Type B pancreatic cell (in vitro differentiated cells): ENCODE measurements at places on chromosomes 5 and 9. TPM values are rescaled to one million over a fixed set of nuclear protein-coding genes. Genes with fewer than 3 reads are reported as not detected.

PLPP7 gene
- 0.50 and 3.1 TPM in 2 replicates for total RNA-seq

TLX3 gene
- total RNA-seq = 2.1 and 7.8 TPM in 2 replicates

SLC1A3 gene
- 15.3 and 93.2 TPM in 2 replicates for total RNA-seq

OTULIN gene
- 24.4 and 31.1 TPM in 2 replicates for total RNA-seq

GDA gene
- total RNA-seq = 8.0 and 13.4 TPM in 2 replicates

PHYHD1 gene
- 10.0 and 14.3 TPM in 2 replicates for total RNA-seq

GRCh38 chr9:20568400-20568799 lies 53.9 kb downstream of the MLLT3 start:
- no peak for DNase-seq

- no peak for DNase-seq
These were observed 298.5 kb upstream of the PCSK5 start for GRCh38 chr9:75591972-75592371.

GRCh38 chr9:115548609-115549260 lies 430.8 kb upstream of the TNC start:
- DNase-seq = no peak

DNA sequence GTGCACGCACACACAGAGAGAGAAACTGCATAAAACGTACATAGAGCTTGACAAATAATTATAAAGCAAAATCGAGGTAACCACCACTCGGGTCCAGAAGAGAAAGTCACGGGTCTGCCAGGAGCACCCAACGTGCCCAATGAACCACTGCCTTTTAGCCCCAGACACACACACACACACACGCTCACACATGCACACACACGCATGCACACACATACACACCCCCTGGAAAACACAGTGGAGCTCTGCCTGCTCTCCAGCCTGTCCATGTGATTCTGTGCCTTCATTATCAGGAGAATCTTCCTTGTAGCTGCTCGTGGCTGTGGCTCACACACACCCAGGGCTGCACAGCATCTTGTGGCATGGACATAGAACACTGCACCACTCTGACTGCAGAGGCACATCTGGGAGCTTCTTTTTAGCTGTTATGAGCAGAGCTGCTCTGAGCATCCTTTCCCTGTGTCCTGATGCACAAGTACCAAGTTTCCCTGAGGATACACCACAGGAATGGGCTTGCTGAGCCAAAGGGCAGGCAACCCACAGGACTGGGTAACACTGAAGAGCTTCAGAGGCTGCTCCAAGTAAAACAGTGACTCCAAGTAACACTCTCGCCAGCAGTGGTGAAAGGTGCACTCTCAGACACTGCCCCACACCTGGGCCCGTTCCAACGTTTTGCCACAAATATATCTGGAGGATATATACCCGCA lies 58.9 kb downstream of the CAMSAP1 start:
- no peak for DNase-seq

DNA sequence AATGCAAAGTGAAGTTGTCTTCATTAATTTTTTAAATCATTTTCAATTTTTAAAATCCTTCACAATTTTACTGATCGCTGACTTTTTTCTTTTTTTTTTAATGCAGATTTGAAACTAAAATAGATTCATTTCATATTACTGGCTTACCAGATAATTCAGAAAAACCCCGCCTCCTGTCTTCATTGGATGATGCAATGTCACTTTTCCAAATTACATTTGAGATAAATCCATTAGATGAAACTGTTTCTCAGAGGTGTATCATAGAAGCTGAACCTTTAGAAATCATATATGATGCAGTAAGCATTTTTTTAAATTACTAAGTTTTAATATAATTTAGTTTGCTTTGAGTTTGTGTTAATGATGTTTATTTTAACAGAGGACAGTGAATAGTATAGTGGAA lies 60.6 kb downstream of the VPS13A start:
- no peak for DNase-seq

DNA sequence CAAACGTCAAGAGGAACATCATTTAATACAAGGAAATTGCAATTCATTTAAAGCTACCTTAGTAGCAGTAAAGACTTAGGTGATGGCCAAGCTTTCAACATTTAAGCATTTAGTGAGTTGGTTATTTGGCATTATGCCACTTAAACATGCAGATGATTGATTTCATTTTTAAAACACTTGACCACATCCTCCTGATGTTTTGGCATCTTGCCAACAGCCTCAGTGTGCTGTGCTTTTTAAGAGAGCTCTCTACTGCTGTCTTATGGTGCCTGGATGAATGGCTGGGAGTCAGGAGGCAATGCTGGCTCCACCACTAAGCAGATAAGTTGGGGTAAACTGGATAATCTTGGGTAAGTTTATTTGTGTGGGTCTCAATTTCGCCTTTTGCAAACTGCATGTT lies 364.5 kb downstream of the MAN2A1 start:
- DNase-seq = no peak

- no peak for DNase-seq
These were observed 8.5 kb downstream of the NEK6 start for GRCh38 chr9:124266139-124266825.

DNA sequence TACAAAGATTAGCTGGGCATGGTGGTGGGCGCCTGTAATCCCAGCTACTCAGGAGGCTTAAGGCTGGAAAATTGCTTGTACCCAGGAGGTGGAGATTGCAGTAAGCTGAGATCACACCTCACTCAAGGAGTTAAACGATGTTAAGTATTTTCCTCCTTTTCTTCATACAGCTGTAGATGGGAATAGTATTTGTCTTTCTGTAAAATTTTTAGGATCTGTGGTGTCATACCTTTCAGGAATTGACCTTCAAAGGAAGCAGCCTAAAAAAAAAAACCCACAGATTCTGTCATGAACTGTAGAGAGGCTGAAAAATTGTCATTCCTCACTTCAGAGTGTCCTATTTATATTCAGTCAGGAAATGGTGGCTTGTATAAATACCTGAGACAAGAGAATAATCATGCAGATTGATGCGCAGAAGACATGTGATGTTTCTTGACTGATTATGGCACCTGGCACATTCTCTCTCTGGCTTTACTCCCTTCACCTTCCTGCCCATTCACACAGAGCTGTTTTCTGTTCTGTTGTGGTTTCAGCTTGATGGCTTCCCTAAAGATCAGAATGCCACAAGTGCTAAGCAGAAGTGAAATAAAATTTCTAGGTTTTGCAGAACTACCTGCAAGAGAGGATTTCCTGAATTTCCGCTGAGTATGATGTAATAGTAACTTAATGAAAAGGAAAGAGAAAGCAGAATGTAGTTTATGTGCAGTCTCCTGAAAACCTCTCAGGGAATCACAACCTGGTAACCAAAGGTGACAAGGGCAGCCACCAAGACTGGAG lies 3.8 kb downstream of the IFNA1 start:
- DNase-seq = no peak

- no peak for DNase-seq
These were observed 3.6 kb upstream of the TRIM41 start for GRCh38 chr5:181219262-181220177.

DNA sequence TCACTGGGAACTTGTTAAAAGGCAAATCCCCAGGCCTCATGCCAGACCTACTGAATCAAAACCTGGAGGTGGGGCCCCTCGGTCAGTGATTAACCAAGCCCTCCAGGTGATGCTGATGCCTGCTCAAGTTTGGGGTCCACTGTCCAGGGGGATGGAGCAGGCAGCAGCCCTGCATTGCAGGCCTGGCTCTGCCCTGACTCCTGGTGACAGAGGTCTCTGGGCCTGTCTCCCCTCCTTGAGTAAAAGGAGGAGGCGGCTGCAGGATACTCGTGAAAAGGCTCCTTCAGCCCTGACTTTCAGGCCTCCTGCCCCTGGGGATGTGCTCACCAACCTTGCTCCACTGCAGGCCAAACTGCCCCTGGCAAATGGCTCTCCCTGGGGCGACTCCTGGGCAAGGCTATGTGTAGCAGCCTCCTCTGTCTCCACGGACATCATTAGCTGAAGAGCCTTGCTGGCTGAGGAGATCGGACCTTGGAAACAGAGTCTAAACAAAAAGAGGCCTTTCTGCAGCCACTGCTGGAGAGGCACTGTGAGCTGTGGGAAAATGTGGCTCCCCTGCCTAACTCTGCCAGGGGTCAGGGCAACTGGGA lies 134.8 kb upstream of the ALDH1B1 start:
- DNase-seq = no peak

DNA sequence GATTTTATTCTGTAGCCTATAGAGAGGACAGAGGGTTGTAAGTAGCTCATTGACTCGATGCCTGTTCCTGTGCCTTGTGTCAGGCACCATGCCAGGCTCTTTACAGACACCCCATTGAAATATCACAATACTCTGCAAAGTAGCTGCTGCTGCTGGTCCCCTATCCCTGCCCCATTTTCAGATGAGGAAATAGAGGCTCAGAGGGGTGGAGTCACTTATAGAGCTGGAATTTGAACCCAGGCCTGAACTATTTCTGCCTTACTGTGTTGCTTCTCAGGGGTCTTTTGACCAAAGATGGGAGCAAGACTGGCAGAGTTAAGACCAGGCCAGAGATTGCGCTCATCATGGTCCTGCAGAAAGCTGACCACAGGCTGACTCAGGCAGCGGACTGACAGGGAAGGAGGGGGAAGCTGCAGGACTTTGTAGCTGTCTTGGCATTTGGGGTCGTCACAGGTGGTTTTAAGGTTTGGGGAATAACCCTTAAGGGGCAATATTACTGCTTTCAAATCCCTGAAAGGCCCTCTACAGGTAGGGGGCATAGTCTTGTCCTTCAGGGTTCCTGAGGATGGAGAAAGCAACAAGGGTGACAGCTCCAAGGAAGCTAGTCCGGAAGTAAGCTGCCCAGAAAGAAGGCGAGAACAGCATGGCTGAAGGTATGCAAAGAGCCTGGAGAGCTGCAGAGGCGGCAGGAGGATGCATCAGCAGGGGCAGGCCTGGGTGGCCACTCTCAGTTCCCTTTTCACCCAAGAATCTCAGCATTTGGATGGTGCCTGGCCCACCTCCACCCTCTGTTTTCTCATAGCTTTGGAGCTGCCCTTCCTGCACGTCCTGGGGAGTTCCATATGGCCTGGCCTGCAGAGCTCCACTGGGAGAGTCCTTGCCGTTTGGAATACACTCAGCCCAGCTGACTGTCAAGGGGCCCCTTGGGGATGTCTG lies 18.3 kb upstream of the NDST1 start:
- DNase-seq = no peak

- DNase-seq = no peak
These were observed 30.3 kb downstream of the CAST start for GRCh38 chr5:96692441-96692840.

DNA sequence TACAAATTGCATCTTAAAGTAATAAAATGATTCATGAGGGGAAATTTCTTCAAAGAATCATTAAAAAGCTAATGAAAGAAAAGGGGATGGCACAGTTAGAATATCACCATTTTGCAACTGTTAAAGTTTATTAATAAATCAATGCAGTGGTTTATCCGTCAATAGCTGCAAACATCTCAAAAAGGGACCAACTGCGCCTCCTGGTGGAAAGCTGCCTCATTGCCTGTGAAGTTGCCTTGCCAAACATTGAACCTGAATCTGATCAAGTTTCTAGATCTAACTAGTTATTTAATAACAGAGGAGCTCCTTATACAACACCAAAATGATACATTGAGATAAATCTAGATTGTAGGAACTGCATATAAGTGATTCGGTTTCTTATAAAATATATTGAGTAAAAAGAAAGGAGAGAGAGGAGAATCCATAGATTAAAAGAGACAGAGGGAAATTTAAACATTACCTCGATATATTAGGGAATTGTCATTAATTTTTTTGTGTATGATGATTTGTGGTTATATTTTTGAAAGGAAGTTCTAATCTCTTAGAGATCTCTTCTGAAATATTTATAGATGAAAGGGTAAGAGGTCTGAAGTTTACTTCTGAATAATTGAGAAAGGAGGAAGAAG lies 6.9 kb upstream of the NDUFB6 start:
- DNase-seq = peak; percentile 76

DNA sequence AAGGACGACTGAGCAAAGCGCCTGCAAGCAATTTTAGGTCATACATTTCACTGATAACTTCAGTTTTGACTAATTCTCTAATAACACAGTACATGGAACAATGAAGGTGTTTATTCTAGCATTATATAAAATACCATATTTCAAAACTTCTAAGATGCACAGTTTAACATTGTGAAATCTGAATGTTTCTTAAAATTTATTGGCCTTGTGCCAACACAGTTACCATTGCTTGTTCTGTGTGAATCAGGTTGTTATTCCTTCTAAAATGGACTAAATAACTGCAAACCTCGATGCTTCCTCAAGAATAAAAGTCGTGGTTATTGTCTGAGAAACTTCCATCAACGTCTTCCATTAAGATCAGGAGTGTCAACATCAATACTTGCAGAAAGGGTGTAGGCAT lies 8.0 kb downstream of the MCC start:
- no peak for DNase-seq

DNA sequence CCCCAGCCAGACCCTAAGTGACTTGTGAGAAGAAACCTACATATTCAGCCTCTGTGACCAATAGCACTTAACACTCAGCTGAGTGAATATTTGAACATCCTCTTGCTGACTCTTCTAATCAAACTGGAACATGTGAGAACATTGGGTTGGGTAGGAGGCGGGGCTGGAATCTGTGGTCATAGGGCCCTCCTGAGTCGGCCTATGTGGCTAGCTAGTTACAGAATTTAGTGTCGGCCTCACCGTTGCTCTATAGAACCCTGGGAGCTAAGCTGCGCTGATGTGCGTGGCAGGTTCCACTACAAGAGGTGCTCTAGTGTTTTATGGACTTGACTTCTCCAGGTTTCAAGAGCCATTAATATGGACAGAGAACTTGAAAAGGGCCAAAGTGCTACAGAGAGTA lies 138.8 kb downstream of the DROSHA start:
- DNase-seq = no peak

- no peak for DNase-seq
These were observed 23.5 kb upstream of the IL12B start for GRCh38 chr5:159353661-159354252.

DNA sequence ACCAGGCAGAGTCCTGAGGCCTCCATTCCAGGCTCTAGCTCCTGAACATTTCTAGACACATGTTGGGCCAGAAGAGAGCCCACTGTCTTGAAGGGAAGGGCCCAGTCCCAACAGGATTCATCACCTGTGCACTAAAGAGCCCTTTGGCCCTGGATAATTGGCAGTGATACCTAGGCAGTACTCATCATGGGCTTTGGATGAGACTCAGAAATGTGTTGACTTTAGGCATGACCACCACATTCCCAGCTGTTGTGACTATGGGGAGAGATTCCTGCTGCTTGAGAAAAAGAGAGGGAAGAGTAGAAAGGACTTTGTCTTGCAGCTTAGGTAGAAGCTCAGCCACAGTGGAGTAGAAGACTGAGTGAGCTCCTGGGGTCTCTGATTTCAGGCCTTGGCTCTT lies 138.4 kb upstream of the DAPK1 start:
- no peak for DNase-seq

GRCh38 chr5:124748687-124749594 lies 2.5 kb upstream of the ZNF608 start:
- peak; percentile 77 for DNase-seq

GRCh38 chr9:68991457-68991856 lies 22.5 kb downstream of the PRKACG start:
- DNase-seq = no peak
